ENCODE measurements at places on chromosomes 1 and 21.

- DNase-seq: no peak
Measured at GRCh38 chr1:6299557-6300165, 38.8 kb upstream of the GPR153 start.

GRCh38 chr1:77605246-77606026 lies 77.0 kb downstream of the ZZZ3 start:
- DNase-seq: no peak

DNA sequence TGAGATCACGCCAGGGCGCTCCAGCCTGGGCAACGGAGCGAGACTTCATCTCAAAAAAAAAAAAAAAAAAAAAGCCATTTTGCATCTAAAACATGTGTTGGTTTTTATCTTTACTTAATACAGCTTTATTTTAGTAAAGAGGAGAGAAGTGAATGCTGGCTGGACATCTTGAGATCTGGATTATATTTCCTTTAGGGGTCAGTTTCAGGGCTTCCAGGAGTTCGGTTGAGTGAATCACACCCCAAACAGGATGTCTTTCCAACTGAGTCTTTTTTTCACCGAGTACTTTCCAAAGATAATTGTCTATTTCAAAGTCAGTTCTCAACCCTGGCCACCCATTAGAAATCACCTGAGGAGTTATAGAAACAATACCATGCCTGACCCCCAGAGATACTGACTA lies 16.6 kb upstream of the IPP start:
- DNase-seq: no peak

DNA sequence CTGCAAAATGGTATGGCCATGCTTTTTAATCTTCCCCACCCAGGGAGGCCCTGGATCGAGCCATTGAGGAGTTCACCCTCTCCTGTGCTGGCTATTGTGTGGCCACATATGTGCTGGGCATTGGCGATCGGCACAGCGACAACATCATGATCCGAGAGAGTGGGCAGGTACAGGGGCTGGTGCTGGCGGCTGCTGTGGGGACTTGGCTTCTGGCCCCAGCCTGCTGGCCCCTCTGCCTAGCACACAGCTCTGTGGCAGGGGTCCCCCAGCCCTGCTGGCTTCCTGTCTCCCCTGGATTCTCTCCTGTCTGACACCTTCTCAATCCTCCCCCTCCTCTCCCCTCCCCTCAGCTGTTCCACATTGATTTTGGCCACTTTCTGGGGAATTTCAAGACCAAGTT lies 72.4 kb downstream of the PIK3CD start:
- no peak for DNase-seq

- DNase-seq: no peak
Measured at GRCh38 chr1:76949503-76949902, 82.2 kb downstream of the ST6GALNAC5 start.

DNA sequence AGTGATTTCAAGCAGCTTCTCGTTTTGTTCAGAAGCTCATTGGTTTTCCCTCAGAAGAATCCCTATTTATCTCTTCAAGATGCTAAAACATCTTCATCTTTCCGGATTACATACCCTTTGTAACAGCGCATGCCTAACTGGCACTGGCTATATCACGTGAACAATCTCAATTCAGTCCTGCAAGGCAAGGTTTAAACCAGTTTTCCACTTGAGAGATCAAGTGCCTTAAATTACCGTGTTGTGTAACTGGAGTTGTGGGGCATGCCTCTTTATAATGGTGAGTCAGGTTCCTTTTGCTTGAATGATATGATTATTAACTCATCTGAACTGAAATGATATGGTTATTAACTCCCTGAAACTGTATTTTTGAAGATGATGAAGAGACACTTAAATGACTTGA lies 11.0 kb upstream of the ZFP69B start:
- DNase-seq: no peak

DNA sequence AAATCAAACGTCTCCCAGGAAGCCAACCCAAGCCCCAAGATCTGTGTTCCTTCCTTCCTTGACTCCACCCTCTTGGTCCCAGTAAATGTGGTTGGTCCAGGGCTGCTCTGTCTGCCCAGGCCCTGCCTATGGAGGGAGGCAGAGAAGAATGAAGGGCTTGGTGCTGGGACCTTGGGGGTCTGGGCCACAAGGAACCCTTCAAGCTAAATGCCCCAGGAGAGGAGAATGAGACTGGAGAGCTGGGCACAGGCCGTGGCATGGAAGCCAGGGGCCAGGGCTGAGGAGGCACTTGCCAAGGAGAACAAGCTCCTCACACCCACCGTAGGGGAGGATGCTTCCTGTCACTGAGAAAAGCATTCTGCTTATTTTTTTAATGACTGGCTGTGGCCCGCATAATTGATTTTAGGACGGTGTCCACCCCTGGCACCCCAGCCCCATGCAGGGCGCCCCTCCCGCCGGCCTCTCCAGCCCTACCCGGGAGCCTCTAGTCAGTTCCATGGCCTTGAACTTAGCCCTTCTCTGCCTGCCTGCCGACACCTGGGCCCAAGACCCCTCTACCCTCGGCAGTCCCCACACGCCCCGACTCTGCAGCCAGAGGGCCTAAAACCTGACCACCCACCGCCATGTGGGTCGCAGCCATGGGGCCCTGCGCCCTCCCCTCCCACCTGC lies 889 bp downstream of the CLEC20A start:
- DNase-seq: no peak

DNA sequence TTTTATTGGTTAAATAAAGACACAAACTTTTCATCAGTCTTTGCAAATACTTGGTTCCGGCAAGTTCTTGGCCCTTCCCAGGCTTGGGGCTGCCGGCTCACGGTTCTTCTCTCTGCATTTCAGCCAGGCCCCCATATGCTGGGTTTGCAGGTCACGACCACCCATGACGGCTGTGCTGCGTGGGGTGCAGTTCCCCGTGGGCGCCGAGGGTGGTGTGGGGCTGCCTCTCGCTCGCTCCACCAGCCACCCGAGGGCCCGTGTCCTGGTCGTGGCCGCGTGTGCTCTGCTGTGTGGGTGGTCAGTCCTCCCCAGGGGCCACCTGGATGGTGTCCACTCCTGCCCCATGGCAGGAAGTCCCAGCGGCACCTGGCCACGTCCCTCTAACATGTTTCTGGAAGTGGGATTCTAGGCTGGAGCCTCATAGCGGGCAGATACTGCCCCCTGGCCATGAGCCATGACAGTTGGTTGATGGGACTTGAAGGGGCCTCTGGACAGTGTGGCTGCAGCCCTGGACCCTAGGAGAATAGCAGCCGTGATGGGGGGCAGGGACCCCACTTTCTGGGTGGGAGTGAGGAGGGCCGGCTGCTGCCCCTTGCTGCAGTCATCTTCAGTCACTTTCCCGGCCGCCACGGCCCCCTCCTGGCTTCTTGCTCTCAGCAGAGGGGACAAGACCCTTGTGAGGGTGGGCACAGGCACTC lies 46.3 kb downstream of the SKI start:
- no peak for DNase-seq

DNA sequence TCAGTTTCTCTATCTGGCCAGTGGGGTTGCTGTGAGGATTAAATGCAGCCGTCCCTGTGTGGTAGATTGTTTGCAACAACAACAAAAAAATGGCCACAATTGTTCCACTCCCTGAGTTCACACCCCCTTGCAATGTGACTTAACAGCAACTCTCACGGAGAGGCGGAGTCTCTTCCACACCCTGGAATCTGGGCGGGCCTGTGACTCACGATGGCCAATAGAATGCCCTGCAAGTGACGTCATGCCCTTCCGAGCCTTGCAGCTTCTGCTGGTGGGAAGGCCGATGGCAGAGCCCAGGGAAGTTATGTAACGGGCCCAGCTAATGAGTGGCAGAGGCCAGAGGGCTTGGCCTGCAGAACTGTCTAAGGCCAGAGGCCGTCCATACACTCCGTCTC lies 87.9 kb downstream of the RIPK4 start:
- no peak for DNase-seq

GRCh38 chr1:41983451-41983850 lies 64.7 kb upstream of the HIVEP3 start:
- no peak for DNase-seq

DNA sequence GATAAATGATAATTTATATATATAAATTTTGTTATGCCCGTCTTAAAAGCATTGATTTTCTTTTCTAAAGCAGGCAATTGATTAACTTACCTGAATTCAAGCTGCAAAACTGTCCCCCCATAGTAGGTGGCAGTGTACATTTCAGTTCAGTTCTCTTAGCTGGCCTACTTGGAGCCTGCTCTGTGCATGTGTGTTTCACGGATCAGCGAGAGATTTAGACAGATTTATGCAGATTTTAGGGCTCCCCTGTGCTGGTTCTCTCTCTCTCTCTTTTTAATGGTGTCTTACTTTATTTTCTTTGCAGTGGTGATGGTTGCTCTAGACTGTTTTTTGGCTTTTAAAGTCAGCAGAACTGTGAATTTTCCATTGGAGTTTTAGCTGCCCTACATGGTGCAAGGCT lies 30.7 kb downstream of the CLIC4 start:
- no peak for DNase-seq

- DNase-seq: no peak
Measured at GRCh38 chr1:50268049-50268448, 155.2 kb downstream of the DMRTA2 start.

- DNase-seq: no peak
Measured at GRCh38 chr1:181390410-181391077, 92.8 kb upstream of the CACNA1E start.

- DNase-seq: no peak
Measured at GRCh38 chr1:169928438-169929209, 34.9 kb upstream of the SCYL3 start.

DNA sequence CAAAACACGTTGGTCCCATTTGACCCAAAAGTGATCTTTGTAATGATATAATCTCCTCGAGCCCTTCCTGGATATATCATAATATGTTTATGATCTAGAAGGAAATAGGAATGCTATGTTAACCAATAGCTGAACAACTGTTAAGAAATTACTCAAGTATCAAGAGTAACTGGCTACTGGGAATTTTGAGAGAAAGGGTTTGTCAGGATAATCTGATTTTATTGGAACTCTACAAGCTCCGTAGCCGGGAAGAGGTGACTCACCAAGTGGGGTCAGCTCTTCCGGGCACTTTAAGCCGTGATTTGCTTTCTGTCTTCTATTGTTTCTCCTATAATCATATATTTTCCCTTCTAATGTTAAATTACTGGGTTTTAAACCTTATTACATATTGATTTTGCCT lies 250.5 kb upstream of the POGK start:
- DNase-seq: no peak

DNA sequence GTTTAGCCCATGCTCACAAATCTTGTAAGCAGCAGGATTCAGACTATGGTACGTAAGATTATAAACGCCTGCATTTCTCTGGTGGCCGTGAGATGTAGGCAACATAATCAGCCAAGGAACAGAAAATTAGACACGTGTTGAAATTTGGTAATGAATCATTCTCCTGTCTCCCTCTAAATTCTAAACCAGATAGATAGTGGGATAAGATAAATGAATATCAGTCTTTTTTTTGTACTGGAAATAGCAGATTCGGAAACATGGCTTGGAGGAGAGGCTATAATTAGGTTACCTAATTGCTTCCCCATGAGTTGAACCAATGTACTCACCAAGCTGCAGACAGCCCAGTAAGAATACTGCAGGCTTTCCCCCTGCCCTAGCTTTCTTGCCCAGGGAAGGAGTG lies 172.3 kb downstream of the TGFB2 start:
- DNase-seq: no peak

GRCh38 chr1:3463013-3463385 lies 8.5 kb downstream of the ARHGEF16 start:
- peak; percentile 1 for DNase-seq

DNA sequence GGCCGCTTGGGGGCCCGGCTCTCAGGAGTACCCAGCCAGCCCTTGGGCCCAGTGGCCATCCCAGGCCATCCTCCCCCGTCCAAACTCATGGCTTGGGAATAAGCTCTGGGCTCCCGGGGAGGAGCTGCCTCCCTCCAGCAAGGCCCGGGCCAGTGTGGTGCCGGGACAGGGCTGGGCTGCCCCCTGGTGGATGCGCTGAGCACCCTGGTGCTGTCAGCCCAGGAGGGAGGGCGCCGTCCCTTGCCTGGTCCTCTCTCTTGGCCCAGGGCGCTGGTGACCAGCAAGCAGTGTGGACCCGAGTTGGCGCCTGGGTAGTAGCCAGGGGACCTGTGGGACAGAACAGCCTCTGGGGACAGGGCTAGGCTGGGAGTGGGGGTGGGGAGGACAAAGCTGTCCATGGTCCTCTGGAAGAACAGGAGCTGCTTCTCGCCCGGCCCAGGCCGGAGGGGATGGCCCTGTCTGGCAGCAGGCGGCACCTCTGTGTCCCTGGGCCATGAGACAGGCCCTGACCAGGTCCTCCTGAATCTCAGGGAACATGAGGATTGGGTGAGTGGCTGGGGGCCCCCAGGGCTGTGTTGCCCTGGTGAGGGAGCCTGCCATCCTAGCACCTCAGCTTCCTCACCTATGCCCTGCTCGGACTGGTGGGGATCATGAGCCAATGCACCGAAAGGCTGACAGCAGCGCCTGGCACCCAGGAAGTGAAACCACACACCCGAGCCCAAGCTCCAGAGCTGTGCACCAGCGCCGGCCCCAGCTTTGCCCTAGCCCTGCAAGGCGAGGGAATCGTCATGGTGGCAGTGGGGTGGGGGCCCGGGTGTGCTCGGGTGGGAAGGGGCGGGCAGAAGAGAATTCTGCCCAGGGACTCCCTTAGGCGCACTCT lies 9.4 kb downstream of the MORN1 start:
- DNase-seq: peak; percentile 75

- no peak for DNase-seq
Measured at GRCh38 chr1:12407050-12407961, 177.5 kb downstream of the VPS13D start.

- DNase-seq: no peak
Measured at GRCh38 chr1:21655748-21656147, 13.4 kb downstream of the RAP1GAP start.

- peak; percentile 13 for DNase-seq
Measured at GRCh38 chr1:58047265-58047858, 499.2 kb downstream of the OMA1 start.

- no peak for DNase-seq
Measured at GRCh38 chr1:4689271-4689935, 35.0 kb downstream of the AJAP1 start.

- DNase-seq: no peak
Measured at GRCh38 chr1:176989023-176989422, 175.5 kb downstream of the ASTN1 start.

GRCh38 chr1:222920169-222920568 lies 105.3 kb downstream of the DISP1 start:
- no peak for DNase-seq

DNA sequence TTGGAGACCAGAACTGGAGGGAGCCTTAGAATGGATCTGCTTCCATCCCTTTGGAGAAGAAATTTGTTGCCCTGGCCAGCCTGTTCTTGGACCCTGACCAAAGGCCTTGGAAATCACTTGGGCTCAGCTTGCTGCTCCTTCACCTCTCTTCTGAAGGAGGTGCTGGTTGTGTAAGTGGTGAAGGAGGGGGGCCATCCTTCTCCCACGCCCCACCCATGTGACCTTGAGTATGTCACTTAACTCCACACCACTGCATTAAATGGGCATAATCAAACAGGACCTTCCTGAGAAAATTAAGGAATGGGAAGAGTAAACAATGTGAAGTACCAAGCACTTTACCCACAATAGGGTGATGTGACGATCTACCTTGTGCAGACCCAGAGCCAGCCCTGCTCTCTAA lies 68.3 kb upstream of the GJB5 start:
- no peak for DNase-seq

Measured in stimulated activated CD4-positive, alpha-beta T cell treated with anti-CD3 and anti-CD28 coated beads, Interleukin-1b, Interleukin-23, amount 100 ng/mL, for 48 hours (primary cell).